Stimulated activated CD8-positive, alpha-beta memory T cell treated with anti-CD3 and anti-CD28 coated beads, Interleukin-4, amount 100 ng/mL, for 24 hours (primary cell): ENCODE measurements at places on chromosomes 6 and 20.
A peak's percentile ranks its signal among the peaks of the same experiment; 100 is the strongest.

DNA sequence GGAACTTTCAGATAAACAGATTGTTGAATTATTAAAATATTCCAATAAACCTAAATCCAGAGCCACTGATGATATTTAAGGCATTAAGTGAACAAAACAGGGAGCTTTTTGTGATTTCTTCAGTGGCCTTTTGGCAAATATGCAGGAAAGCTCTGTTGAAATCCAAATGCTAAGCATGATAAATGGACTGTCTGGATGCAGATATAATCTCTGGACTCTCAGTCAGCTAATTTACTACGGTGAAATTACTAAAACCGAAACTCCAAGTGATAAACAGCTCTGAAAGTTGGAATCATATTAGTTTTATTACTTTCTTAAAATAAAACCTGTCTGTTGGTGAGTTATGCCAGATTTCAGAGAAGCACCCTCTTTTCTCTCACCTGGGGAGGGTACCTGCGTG is 120.3 kb downstream of the IMPG1 start:
- DNase-seq = no peak

GRCh38 chr20:51763965-51764602 is 4.1 kb downstream of the ATP9A start:
- DNase-seq = no peak

DNA sequence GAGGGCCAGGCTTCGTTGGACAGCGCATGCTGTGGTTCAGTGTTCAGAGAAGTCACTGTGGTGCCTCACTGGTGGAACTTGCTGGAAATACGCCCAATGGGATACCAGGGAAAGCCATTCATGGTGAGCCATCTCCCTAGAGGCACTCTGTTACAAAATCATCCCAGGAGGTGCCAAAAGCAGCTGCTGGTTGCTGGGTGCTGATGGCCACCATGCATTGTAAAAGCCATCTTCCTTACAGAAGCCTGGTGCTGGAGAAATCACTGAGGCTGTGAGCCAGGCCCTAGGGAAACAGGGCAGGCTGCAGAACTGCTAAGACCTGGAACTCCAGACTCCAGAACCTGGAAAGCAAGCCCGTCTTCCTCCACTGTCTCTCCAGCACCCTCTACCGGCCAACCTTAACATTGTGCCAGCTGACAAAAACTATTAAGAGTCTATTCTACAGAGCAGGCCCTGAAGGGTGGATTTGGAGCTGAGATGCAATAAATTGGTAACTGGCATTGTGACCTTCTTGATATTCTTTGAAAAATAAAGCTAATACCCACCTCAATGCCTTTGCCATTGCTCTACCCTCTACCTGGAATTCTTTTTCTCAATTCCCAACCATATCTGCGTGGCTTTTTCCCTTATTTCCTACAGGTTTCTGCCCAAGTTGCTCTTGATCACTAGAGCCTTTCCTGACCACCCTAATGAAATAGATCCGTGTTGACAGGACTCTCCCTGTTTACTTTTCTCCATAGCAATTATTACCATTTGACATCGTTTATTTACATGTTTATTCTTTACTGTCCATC is 18.5 kb downstream of the SNRPB start:
- DNase-seq = peak; percentile 45

GRCh38 chr6:108541843-108542759 is 18.6 kb upstream of the FOXO3 start:
- DNase-seq = no peak

GRCh38 chr6:48144021-48144420 is 33.0 kb upstream of the PTCHD4 start:
- no peak for DNase-seq

DNA sequence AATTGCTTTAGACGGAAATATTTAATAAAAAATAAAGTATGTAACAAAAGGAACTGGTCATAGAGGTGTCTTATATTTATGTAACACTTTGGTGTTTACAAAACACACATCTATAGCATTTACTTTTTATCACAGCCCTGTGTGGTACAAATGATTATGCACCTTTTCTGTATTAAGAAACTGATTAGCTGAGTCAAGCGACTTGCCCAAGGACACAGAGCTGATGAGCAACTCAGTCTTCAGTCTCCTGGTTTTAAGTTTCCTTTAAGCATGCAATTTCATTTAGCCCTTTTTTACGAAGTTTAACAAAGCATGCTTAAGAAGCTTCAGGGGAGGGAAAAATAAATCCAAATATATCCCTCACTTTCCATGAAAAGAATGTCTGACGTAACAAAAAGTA is 2.5 kb downstream of the DCDC2 start:
- DNase-seq = no peak

DNA sequence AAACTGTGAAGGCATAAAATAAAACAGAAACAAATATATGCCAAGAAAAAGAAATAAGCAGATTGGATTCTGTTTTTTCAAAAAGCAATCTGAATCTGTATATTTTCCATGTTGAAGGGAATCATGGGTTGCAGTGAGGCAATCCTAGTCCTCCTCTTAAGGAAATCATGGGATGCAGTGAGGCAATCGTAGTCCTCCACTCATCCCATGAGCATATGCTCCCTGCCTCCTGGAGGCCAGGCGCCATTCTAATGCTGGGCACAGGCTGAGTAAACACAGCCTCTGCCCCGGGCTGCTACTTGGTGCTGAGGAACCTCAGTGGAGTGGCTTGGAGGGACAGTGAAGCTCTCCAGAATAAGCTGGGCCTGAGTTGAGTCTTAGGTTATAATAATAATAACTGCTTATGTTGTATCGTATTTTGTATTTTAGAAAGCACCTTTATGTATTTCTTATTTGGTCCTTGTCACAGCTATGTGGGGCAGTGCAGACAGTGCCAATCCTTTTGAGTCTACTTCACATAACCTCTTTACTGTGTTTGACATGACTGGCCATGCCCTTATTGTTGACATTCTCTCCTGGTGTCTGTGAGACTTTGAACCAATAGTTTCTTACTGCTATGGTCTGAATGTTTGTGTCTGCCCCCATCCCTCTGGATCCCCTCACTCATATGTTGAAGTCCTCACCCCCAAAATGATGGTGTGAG is 56.6 kb upstream of the CITED2 start:
- DNase-seq = no peak

DNA sequence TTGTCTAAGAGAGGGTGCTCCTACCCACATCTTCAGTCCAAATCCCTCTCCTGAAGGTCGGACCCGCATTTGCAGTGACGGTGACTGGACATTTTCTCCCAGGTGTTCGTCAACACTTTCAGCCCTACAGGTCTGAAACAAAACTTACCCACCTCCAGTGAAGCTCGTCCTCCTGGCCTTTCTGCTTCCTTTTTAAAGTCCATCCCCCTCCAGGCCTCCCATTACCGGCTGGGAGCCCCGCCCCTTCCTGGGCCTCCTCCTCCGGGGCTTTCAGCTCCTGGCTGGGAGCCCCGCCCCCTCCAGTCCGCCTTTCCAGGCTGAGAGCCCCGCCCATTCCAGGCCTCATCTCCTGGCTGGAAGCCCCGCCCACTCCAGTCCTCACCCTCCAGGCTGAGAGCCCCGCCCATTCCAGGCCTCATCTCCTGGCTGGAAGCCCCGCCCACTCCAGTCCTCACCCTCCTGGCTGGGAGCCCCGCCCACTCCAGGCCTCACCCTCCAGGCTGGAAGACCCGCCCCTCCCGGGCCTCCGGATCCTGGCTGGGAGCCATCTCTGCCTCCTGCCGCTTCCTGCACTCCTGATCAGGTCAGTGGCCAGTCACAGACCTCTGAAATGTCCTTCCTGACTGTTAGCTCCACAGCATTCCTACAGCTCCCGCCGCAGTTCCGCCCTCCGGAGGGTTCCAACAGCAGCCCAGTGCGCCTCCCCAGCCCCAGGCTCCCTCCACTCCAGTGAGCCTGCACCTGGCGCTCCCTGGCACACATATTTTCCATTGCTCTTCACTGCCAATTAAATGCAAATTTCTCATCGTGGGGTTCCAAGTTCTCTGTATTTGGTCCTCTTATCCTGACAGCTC is 98.5 kb downstream of the LY86 start:
- peak; percentile 17 for DNase-seq

DNA sequence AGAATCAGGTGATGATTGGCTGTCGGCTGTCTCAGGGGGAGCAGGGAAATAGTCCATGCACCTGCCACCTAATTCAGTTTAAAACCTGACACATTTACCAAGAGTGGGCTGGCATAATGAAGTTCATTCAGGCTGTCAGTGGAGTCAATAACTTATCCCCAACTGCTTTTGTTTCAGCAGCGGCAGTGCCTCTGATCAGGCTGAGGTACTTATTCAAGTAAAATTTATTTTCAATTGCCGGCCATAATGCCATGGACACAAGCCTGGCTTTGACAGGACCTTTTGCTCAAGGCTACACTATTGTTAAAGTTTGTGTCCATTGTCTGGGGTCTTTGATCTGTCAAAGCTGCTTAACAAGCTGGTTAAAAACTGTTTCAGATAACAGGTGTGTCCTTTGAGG is 20.6 kb downstream of the OLIG3 start:
- DNase-seq = no peak

DNA sequence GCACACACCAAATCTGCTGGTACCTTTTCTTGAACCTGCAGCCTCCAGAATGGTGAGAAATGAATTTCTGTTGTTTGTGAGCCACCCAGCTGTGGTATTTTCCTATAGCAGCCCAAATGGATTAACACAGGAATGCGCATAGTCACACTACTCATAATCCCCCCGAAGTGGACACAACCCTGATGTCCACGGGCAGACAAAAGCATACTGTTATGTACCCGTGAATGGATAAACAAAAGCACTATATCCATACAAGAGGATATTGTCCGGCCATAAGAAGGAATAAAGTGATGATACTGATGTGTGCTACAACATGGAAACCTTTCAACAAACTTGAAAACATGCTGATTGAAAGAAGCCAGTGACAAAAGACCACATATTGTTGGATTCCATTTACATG is 25.1 kb upstream of the RPP40 start:
- DNase-seq = no peak

DNA sequence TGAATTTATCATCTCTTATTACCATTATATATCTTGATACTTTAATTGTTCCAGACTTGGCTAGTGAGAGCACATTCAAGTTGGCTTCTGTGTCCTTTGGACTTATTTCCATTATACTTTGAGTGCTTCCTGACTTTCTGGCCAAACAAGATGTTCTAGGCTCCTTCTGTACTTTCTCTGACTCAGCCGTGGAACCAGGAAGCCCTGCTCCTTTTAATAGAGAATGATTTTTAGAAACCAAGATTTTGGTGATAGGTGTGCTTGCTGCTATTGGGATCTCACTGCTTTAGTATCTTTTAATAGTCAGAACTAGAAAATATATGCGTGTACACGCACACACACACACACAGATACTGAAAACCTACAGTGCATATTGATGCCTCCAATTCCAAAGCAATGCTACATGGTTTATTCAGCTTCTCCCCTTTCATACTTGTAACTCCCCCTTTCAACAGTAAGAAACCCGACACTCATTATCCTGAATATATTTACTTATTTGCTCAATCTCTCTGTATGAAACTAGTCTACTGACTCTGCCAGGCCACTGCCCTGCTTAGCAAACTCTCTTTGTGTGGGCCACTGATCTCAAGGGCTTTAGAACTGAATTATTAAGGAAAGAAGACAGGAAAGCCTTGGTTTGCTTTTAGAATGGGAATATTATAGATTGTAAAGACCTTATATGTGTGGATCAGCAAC is 42.7 kb upstream of the EZR start:
- DNase-seq = no peak

- no peak for DNase-seq
Measured at GRCh38 chr6:34984416-34984815, 95.4 kb downstream of the ANKS1A start.

DNA sequence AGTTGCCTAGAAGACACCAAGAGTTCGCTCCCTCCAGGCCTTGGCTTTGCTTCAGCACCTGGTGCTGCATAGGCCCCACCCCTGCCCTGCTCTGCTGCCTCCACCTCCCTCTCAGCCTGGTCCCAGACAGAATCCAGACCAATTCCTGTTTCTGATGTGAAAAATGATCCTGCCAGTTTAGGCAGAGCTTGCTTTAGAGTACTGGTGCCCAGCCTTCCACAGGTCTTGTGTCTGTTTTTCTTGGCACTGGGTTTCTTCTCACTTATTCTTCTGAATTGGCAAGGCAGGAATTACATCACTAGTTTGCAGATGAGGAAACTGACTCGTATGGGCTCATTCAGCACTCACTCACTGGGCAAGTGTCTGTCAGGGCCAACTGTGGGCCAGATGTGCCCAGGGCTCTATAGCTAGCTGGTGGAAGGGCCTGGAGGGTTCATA is 53.0 kb downstream of the HLA-A start:
- DNase-seq = no peak

DNA sequence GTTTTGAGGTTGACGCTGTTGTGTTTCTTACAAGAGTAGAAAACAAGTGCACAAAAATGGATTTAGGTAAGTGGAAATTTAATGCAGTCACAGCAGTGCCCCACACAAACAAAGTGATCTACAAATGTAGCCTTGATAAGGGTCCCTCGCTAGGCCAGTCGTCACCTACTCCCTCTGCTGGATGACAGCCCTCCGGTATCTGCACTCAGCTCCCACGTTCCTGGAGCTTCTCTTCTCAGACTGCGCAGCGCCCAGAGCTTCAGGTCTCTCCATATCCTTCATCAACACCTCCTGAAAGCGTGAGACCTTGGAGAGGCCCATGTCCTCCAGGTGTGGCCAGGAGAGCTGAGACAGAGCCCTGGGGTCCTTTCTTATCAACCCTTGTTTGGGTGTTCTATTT is 58.3 kb upstream of the MAP3K4 start:
- no peak for DNase-seq

- DNase-seq = no peak
Measured at GRCh38 chr20:47125758-47126591, 230.5 kb downstream of the ZMYND8 start.

- no peak for DNase-seq
Measured at GRCh38 chr6:138393871-138394783, 9.9 kb upstream of the HEBP2 start.

- DNase-seq = no peak
Measured at GRCh38 chr6:125377621-125378020, 75.9 kb upstream of the HDDC2 start.

DNA sequence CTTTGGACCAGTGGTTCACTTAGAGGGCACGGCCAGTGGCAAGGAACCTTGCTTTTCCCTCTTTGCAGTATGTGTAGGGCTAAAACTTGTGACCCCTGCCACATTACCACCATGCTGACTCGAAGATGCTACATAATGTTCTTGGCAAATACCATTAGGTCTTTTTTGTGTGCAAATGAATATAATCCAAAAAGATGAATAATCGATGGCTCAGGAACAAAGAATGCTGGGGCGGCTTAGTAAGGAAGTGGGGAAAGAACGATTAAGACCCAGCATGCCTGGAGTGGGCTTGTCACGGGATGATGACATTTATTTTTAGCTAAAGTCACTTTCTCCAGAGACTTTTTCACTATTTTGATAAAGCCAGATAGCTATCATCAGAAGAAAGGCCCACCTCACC is 23.1 kb downstream of the CMTR1 start:
- no peak for DNase-seq

GRCh38 chr6:10177704-10178103 is 237.2 kb downstream of the TFAP2A start:
- DNase-seq = no peak

- DNase-seq = no peak
Measured at GRCh38 chr20:64042054-64042781, 6.2 kb downstream of the C20orf204 start.

- no peak for DNase-seq
Measured at GRCh38 chr6:87899499-87900147, 148.0 kb upstream of the SPACA1 start.
